Placental epithelial cell (primary cell): ENCODE measurements at places on chromosomes 5 and 9. TPM values are rescaled to one million over a fixed set of nuclear protein-coding genes. Genes with fewer than 3 reads are reported as not detected.

TMOD1 gene
- not detected in 2 replicates for total RNA-seq

STPG3 gene
- not detected in 2 replicates for total RNA-seq

ADGRD2 gene
- total RNA-seq: not detected in 2 replicates

IL7R gene
- total RNA-seq: 0.39 TPM in 1 of 2 replicates, not detected in the other

AGGF1 gene
- total RNA-seq: 18.1 and 20.6 TPM in 2 replicates

PITX1 gene
- total RNA-seq: not detected in 2 replicates

SPATA6L gene
- 0.98 and 4.7 TPM in 2 replicates for total RNA-seq

GABRG2 gene
- total RNA-seq: not detected in 2 replicates

SH2D3C gene
- under 0.01 and 0.43 TPM in 2 replicates for total RNA-seq
